ENCODE measurements at places on chromosomes 5 and 9. TPM values are rescaled to one million over a fixed set of nuclear protein-coding genes. Genes with fewer than 3 reads are reported as not detected.

SOX30 gene
- not detected for total RNA-seq

RALGDS gene
- 39.3 TPM for total RNA-seq

DNA sequence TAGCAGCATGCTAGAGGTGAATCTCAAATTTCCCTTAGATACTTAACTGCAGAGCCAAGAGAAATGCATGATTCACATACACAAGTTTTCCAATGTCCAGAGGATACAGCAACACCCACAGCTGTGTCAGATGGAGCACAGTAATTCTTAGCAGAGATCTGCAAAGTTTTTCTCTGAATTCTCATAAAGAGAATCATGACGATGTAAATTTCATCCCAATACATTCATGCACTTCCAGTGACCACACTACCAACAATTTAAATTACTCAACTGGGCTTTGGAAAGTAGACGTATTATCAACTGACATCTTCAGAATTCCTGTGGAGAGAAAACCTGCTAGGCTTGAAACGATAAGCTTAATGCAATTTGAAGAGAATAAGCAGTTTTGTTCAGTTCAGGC, 378.8 kb upstream of the TLE4 start:
- no peak for DNase-seq
- H3K27ac ChIP-seq: no peak overlapping the region
- H3K4me3 ChIP-seq: no peak overlapping the region

ACTBL2 gene
- not detected for total RNA-seq

DNA sequence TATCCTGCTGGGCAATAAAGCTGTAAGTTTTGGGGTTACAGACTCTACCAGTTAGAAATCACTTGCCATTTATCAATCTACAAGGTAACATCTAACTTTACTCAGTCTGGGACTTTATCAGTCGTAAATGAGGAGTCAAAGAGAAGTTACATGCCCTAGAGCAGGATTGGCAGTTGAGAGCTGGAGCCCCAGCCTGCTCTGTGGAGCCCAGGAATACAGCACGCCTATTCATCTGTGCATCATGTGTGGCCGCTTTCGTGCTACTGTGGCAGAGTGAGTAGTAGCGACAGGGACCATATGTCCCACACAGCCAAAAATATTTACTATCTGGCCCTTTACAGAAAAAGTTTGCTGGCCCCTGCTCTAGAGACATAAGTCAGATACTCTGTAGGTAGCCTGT, 152.5 kb upstream of the NTRK2 start:
- no peak overlapping the region for H3K27ac ChIP-seq
- no peak for DNase-seq
- no peaks in the 10 kb centered on the region for H3K4me1 ChIP-seq
- no peaks in the 10 kb centered on the region for H3K27me3 ChIP-seq
- H3K4me3 ChIP-seq: no peak overlapping the region

DNA sequence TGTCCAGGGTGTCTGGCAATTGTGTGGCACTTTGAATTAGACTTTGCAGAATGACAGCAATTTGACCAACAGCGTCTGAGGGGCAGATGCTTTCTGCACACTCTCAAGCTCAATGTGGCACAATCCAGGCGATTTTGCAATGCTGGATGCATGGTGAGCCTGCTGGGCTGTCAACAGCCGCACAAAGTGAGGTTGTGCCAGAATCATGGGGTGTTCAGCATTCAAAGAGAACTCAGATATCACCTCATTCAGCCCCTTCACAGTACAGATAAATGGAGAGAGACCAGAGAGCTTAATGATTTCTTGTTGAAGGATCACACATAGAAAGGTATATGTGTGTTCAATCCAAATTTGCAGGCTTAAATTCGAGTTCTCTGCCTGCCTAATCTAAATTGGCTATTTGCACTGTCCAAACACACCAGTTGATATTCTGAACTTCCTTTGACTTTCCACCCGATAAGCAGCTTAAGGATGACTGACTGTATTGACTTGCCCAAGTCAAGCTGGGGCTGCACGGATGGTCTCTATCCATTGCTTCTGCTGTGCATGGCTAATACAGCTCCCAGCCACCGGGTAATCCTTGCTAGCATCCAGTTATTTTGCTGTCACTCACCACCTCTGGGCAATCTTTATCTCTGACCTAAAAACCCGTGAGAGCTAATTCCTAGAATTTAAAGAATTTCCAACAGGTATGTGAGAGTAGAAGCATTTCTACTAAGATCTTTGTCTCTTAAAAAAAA, 157.9 kb upstream of the TAS2R1 start:
- no peak overlapping the region for H3K4me3 ChIP-seq
- no peak overlapping the region for H3K27ac ChIP-seq
- H3K4me1 ChIP-seq: no peaks in the 10 kb centered on the region
- DNase-seq: no peak
- no peaks in the 10 kb centered on the region for H3K36me3 ChIP-seq

AP3B1 gene
- total RNA-seq: 19.7 TPM

GRCh38 chr9:130447193-130447816, 2.5 kb downstream of the ASS1 start:
- H3K27ac ChIP-seq: peak overlapping the region; percentile 78
- DNase-seq: no peak
- H3K4me3 ChIP-seq: no peak overlapping the region
- H3K4me1 ChIP-seq: peaks cover 43% of the 10 kb centered on the region

DNA sequence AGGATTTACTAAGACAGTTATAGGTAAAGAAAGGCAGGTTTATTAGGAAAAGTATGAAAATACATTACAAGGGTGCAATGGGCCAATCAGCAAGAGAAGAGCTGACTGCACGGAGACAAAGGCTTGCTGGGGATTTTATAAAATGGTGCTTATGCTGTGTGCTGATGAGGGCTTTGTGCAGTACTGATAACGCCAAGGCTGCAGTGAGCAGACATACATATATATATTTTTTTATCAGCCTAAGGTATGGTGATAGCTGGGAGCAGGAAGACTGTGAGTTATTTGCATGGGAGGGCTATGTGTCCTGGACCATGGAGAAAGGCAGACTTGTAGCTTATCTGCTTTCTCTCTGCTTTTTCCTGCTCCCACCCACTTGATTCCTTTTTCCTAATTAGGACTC, 208.1 kb upstream of the ACTBL2 start:
- no peaks in the 10 kb centered on the region for H3K36me3 ChIP-seq
- no peak overlapping the region for H3K4me3 ChIP-seq
- no peaks in the 10 kb centered on the region for H3K27me3 ChIP-seq

MARCOL gene
- not detected for total RNA-seq

Data from gastrocnemius medialis (tissue), 4 donors.